H4 (cell line): ENCODE measurements at places on chromosomes 7 and 10.

GRCh38 chr7:112105584-112106530 is 100.3 kb downstream of the DOCK4 start:
- no peak for DNase-seq

- no peak for DNase-seq
Observed at GRCh38 chr10:50931948-50932431, 46.6 kb upstream of the A1CF start.

GRCh38 chr7:154914308-154914995 is 88.5 kb downstream of the PAXIP1 start:
- DNase-seq, result no peak

DNA sequence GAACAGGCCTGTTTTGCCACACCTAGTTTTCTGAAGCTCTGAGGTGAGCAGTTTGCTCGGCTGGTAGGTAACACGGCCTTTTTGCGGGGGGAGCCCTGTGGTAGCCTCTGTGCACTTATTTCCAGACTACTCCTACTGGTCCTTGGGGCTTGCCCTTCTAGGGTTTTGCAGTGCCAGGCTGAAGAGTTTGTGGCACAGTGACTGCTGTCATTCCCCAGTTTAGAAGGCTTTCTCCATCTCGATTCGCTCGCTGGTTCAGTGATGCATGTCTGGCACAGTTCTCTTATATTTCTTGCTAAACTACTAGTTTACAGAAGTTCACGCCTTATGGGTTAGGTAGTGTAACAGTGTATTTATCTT is 711 bp downstream of the KIF20B start:
- DNase-seq, result peak; percentile 5

DNA sequence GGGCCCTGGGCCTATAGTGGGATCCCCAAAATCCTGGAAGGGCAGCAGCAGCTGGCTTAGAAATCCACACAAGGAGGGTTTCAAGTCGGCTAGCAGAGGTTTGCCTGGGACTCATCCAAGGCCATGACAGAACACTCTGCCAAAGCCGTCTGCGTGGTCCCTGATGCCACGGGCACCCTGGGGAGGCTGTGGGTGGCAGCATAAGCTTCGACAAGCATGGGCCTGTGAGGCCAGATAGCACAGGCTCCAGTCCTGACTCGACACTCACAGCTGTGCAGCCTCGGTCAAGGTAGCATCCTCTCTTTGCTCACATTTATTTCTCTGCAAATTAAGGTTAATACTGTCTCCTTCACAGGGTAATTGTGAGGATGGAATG is 138.3 kb downstream of the JCAD start:
- DNase-seq, result no peak

DNA sequence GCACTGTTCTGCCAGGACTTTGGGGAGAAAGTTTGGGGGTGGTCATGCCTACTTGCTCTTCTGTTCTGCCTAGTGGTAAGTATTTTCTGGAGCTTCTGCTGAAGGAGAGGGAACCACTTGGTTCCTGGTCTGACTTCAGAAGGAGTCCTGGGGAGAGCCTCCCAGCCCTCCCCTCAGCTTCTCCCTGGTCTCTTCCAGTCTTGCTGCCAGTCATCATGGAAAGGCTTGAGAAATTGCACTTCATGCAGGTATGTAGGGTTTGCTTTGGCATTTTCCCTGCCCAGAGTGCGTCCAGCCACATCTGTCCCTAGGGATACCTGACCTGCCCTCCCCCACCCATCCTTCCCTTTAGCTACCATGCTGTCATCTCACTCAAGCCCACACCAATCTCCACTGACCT is 11.1 kb upstream of the WBP1L start:
- no peak for DNase-seq

GRCh38 chr7:90530263-90530662 is 60.8 kb downstream of the PTTG1IP2 start:
- peak; percentile 58 for DNase-seq

DNA sequence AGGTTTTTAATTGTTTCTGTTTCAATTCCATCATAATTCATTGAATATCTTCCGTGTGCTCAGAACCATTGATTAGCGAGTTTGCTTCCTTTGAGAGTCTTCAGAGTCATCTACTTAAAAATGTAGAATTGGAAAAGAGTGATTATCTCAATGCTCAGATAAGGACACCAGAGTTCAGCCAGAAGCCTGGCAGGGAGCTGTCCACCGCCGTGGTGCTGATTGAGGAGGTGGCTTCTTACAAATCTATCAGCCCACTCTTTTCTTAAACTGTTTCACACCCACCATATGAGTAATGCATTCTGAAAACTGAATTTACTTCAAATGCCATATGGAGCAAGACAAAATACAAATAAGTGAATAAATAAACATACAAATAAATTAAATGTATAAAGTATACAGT is 79.3 kb downstream of the INSYN2A start:
- DNase-seq, result no peak

DNA sequence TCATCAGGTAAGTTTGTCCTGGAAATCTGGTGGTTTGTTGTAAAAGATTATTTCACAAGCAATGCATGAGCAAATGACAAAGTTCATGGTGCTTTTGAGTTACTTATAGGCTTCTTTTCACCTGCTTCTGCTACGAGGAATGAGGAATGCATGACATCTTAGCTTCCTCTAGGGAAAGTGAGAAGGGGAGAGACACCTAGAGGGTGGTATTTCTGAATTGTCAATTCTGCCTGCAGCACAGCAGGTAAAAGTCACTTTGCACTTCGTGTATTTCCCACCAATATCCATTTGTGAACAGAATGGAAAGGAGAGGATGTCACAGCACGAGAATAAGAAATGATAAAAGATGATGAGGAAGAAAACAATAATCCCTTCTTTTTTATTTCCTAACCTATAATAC is 153.4 kb upstream of the FEZF1 start:
- DNase-seq, result no peak

- no peak for DNase-seq
Observed at GRCh38 chr7:152402384-152403250, 33.2 kb downstream of the KMT2C start.

GRCh38 chr7:148368562-148368961 is 222.0 kb upstream of the C7orf33 start:
- no peak for DNase-seq

DNA sequence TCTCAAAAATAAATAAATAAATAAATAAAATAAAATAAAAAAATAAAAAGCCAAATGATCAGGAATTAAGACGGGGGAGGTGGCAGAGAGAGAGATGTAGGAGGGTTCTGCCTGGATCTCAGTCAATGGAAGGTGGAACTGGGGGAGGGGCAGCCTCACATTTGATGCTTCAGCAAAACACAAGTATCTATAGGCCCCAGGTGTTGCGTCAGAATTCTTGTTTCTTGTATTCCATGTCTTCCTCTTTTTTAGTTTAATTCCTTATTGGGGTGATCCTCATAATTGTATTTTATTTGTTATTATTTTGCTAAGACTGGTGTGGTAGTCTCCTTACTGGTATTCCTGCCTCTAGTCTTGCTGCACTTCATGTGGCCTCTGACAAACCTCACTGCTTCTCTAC is 41.4 kb upstream of the SMARCD3 start:
- DNase-seq, result no peak

- DNase-seq, result no peak
Observed at GRCh38 chr7:55245271-55245723, 119.8 kb upstream of the LANCL2 start.

DNA sequence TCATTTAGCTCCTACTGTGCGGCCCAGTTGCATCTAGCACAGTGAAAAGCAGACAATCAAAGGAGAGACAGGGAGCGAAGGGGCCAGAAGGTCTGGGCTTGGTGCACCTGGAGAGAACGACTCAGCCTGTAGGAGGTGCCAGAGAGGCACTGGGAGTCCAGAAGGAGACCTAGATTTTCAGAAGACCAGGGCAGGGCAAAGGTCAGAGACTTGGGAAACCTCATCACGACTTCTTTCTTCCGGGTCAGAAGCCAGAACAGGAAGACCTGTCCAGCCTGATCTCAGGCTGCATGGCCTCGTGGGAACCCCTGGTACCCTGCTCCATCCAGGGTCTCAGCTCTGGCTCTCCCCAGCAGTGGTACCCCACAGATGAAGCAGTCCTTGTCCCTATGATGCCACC is 5.2 kb downstream of the AGAP3 start:
- DNase-seq, result no peak

DNA sequence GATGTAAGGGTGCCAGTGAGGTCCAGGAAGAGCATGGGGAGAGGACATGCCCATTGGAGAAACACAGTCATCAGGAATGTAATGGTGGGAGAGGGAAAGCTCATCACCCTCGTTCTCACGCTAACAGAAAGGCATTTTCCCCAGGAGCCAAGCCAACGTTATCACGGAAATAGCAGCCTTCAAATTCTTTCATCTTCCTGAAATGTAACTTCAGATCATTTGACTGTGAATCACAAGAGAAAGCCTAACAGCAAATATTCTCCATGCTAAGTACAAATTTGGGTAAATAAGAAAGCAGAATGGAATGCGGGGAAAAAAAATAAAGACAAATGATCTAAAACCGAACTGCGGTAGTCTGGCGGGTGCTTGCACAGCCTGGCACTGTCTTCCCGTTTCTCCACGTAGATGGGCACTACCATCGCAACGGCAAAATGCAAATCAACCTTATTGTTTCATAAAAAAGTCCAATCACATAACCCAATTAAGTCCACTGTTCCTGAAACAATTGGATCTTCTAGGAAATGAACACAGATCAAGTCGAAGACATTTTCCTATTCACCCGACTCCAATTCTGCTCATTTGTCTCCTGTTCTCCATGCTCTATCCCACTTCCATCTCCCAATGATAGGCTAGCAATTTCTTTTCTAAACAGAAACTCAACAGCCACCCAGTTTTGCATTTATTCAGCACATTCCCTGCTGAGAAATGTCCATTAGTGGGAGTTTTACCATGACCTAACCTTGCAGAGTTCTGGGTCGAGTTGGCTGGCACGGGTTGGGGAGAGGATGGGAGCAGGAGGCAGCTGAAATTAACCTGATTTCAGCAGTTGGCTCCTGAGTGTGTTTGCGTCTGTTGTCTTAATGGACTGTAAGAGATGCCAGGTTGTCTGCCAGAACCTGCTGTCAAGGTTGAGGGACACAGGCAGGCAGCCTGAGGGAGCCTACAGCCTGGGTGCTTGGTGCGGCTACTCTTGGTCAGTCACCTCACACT is 74.6 kb upstream of the FRMD4A start:
- peak; percentile 51 for DNase-seq
